Activated gamma-delta T cell treated with anti-CD3 and anti-CD28 coated beads, Interleukin-2, amount 50 U/mL, for 16 hours (primary cell): ENCODE measurements at places on chromosomes 16 and 17.

DNA sequence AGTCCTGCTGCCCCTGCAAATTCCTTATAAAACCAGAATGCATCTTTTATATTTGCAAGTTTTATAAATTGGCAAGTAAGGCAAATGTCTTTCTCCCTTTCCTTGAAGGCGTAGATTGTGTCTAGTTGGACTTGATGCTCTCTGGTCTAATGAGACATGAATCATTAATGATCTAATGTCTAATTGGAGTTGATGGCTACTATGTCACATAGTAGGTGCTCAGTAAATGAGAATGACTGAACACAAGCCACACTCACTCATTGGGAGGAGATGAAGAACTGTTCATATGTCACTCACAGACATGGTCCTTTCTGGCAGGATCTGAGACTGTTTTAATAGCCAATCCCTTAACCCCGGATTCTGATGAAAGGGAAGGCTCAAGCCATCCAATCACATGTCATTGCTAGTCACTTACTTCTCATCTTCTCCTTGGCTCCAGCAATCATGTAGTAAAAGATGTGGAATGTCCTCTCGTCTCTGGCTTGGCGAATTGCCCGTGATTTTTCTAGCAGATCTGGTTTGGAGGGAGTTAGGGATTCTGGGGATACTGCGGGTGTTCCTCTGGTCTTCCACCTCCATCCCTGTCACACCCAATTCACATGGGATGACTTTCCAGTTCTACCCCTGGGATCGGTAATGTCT, 81.0 kb downstream of the MYH11 start:
- DNase-seq: no peak

DNA sequence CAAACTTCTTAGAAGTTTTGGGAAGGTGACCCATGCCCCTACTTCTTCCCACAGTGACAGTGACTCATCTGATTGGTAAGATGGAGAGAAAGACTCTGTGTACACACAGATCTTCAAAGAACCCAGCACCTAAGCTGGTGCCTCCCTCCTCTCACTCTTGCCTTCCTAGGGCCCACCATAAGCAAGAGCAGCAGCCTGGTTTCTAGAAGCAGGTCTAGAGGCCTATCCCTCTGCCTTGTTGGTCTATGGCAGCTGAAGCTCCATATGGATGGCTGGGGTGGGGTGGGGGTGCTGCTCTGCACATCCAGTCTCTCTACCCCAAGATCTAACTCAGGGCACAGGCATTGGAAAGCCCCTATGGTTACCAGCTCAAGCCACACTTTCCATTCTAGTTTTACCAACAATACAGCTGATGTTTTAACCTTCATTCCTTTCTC, 47.5 kb downstream of the STAT3 start:
- no peak for DNase-seq

DNA sequence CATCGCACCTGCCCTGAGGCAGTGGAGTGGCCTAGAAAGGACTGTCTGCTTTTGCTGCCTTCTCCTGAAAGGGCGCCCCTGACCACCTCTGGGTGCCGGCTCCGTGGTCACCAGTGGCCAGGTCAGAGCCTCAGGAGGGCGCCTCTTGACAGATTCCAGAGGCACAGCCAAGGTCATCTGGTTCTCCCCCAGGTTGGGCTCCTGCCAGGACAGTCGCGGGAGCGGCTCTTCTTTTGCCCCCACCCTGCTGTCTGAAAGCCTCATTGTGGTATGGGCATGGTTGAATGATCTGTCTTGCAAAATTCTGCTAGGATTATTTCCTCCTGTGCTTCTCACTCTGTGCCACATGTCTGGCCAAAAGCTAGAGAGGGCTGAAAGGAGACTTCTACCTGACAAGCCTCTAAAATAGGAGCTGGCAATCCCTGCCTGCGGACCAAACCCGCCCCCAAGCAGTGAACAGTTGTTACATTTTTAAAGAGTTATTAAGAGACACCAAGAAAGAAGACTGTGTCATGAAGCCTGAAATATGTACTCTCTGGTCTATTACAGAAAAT, 82.8 kb downstream of the SNX29 start:
- DNase-seq: no peak

DNA sequence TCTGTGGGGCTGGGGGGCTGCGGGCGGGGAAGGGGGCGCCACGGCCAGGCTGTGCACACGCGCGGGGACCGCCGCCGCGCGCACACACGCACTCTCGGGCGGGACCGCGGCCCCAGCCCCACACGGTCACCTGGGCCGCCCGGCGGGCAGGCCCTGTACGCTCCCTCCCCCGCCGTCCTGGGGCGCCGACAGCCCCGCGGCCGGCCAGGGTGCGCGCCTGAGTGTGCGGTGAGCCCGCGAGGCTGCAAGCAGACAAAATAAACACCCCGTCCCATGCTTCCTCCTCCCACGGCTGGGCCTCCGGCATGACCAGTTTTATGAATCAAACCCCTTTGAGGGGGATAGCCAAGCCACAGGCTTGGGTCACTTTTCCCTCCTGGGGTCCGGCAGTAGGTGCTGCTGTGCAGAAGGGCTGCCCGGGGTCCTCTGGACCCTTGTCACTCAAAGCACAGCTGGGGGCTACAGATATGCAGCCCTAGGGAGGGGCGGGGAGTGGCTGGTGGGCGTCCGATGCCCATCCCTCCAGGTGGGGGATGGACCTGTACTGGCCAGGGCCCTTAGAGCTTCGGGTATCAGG, 441 bp downstream of the VASN start:
- DNase-seq: no peak
